Renal cortical epithelial cell (primary cell): ENCODE measurements at places on chromosomes 6 and 20. TPM values are rescaled to one million over a fixed set of nuclear protein-coding genes. Genes with fewer than 3 reads are reported as not detected.

The TRIM10 gene
- total RNA-seq: under 0.01 TPM in 1 of 2 replicates, not detected in the other

The SLC32A1 gene
- total RNA-seq: not detected in 2 replicates

The C6orf141 gene
- total RNA-seq: 2.4 and 4.7 TPM in 2 replicates

DNA sequence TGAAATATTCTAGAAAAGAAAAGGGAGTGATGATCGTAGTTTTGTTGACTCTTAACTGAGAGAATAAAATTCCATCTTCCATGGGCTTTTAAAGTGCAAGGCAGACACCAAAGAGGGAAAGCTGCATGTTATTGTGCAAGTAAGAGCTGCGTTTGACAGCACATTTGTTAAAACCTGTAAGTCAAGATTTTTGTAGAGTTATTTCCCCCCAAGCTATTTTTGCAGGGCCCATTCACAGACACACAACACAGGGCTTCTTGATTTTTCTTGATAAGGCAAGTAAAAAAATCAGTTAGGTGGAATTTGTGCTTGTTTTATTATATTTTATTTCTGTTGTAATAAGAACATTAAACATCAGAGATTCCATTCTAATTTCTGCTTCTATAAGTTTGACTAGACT, 13.8 kb downstream of the CFAP206 start:
- DNase-seq: peak; percentile 23

DNA sequence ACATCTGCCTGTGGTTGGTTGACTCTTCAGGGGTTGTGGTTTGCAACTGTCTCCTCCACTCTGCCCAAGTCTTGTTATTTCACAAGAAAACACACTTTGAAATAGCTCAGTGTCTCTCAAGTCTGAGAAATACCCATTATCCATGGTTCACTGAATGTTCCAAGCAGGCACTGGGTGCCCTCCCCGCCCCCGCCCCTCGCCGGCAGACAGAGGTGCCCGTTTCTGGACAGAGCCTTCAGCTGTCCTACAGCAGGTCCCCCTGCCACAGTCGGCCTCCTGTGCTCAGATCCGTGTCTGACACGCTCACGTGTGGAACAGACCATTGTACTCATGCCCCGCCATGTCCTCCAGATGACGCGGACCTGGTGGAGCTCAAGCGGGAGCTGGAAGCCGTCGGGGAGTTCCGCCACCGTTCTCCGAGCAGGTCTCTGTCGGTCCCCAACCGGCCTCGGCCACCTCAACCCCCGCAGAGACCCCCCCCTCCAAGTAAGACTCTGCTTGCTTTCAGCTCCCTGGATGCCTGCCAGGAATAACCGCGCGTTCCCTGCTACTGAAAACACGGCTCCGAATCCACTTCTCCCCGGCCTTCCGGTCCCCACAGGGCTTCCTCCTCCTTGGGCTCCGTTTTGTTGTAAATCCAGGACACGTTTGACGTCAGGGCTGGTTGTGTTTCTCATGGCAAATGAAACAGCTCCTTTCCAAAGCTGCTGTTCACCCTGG, 81.4 kb downstream of the SERAC1 start:
- peak; percentile 99 for DNase-seq

DNA sequence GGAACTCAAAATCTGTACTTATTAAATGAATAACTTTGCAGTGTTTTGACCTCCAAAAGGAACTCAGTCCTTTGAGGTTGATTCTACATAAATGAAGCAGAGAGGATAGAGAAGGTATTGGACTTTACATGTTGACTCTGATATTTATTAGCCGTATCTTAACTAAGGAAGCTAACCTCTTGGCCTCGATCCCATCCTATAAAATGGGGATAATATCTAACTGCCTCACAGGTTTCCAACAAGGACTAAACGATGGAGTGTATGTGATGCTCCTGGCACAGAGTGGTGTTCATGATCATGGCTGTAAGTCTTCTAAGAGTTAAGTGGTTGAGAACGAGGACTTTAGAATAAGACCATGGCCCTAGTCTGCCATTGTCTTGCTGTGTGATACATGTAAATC, 24.2 kb upstream of the MAP3K4 start:
- no peak for DNase-seq

DNA sequence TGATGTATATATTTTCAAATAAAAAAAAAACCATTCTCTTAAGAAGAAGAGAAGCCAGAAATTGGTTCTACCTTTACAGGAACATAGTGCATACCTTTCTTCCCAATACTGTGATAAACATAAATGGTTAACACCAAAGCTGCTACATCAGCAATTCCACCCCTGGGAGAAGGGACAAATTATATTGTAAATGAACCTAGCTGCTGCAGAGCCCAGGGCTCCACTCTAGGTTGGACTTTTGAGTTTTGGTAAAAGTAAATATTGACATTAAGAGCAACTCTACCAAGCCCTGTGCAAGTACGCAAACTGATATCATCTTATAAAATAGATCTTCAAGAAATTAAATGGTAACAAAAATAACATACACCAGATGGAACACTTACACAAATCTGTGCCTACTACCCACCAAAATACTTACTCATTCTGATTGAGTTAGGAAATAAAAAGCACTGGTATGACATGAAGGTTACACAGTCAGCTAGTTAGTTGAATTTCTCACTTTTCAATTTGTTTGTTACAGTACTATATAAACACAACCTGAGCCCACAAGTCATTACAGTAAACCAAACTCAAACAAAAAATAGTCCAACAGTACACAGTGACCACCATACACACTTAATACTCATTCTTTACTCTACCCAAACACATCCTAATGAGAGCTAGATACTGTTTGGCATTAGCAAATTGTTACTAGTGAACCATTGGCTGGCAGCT, 223.3 kb upstream of the HEY2 start:
- DNase-seq: no peak

GRCh38 chr20:16661756-16662155, 68.1 kb upstream of the SNRPB2 start:
- no peak for DNase-seq

- DNase-seq: no peak
These were observed 28.4 kb downstream of the SYNJ2 start for GRCh38 chr6:158009935-158010585.

DNA sequence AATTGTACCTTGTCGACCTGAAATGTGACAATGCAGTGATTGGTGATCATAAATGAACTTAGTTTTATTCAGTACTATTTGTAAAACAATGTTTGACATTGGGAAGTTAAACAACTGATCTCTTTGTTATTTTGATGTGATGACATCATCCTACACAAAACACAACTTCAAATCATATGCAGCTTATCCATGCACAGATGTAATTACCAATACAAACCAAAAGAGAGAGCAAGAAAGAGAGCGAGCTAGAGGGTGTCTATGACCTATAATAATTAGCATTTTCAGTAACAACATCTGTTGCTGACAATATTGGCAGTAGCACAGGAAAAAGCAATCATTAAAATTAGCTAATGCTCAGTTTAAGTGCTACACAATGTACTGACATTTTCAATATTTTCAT, 320.9 kb downstream of the UTRN start:
- DNase-seq: no peak

DNA sequence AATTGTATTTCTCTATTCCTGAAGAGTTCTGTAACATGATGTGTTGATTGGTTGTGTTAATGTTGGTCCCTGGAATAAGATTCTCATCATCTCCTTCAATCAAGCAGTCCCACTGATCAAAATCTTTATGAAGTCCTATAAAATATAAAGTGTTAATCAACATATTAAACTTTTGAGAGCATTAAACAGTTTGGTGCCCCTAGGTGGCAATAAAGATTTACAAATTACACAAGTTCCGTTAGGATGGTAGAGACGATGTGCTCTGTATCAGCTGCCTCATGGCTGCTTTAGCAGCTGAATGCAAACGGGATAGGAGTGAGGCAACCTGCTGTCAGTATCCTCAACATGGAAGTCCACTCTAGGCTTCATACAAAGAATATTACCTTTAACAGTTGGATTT, 16.9 kb downstream of the TDRD6 start:
- peak; percentile 58 for DNase-seq

GRCh38 chr6:4727671-4728435, 48.4 kb upstream of the CDYL start:
- peak; percentile 15 for DNase-seq

DNA sequence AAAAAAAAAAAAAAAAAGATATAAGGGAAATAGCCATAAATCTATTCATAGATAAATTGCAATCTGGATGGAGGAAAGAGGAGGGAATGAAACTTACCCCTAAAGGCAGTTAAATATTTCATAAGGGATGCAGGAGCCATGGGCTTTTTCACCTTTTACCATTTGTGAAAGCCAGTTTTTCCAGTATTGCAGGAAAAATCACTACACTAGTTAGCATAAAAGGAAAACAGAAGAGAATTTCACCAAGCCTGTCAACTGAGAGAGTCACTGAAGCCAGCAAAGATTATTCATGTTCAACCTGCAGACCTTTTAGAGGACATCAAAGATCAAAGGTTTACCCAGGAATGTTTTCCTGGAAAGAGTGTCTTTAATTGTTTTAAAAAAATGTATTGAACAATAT, 969.7 kb downstream of the KIF16B start:
- peak; percentile 6 for DNase-seq

DNA sequence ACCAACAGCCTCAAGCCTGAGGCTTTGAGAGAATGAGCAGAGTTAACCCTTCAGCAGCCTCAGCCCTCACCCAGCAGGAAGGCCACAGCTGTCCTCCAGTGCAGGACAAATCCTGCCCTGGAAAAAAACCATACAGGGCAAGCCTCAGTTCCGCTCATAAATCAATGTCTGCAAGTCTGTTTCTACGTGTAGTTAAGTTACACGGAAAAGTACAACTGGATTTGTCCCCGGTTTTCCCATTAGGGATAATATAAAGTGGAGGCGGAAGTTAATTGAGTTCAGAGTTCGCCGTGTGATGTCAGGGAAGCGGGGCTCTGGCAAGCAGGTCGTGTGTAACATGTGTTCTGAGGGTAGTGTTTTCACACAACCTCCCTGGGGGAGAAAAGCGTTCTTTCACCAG, 44.2 kb upstream of the EYA2 start:
- DNase-seq: peak; percentile 1

GRCh38 chr6:94845742-94846141, 731.6 kb upstream of the MANEA start:
- DNase-seq: no peak
